GM12878 (cell line): ENCODE measurements at places on chromosomes 1 and 21. TPM values are rescaled to one million over a fixed set of nuclear protein-coding genes. Genes with fewer than 3 reads are reported as not detected.

Gene PEX19
- total RNA-seq = 46.5 and 47.2 TPM in 2 replicates

Gene WNT3A
- not detected in 2 replicates for total RNA-seq

Gene KCNJ9
- not detected in 2 replicates for total RNA-seq

Gene BCAR3
- total RNA-seq = 2.7 and 3.8 TPM in 2 replicates

Gene CFHR4
- total RNA-seq = not detected in 2 replicates

DNA sequence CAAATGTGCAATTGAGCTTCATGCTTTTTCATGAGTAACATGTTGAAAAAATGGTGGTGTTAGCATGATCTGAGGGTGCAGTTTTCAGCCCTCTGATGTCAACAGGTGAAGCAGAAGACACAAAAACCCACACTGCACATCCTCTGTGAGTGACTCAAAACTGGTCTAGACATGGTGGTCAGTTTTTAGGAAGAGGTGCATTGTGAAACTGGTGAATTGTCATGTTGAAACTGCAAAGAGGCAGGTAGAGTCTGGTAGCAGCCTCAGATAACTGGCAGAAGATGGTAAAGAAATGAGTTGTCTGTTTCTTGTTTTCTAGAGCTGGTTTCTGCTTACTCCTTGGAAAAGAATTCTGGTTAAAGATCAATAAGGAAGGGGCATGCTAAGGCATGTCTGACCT lies 97.3 kb upstream of the HMCN1 start:
- no peak overlapping the region for H3K27ac ChIP-seq
- no peaks in the 10 kb centered on the region for H3K36me3 ChIP-seq

DNA sequence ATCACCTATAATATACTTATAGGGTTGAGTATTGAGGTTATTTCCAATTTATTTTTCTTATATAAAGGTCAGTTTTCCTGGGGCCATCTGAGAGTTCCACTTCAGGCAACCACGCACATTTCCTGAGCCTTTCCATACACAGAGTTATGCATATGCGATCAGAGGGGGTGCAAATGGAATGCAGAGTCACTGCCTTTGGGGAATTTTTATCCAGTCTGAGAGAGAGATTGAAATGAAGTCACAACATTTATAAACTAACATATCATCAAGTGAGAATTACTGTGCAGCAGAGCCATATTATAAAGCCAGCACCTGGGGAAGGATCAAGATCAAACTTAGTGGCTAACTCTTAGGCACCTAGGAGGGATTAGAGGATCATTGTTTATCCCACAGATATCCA lies 299.9 kb upstream of the PLXNA2 start:
- H3K4me3 ChIP-seq = no peak overlapping the region
- H3K27me3 ChIP-seq = no peaks in the 10 kb centered on the region
- no peak overlapping the region for H3K27ac ChIP-seq

- H3K4me3 ChIP-seq = no peak overlapping the region
- no peaks in the 10 kb centered on the region; the same call in 1 of the 2 replicates for H3K27me3 ChIP-seq
- no peaks in the 10 kb centered on the region for H3K36me3 ChIP-seq
- no peak for DNase-seq
These were observed 12.6 kb downstream of the DAB1 start for GRCh38 chr1:57411262-57411661.

GRCh38 chr1:218247339-218247738 lies 37.8 kb upstream of the RRP15 start:
- no peak overlapping the region for H3K4me3 ChIP-seq
- no peaks in the 10 kb centered on the region for H3K27me3 ChIP-seq
- DNase-seq = no peak

GRCh38 chr1:206472024-206472423 lies 1.7 kb downstream of the IKBKE start:
- H3K27me3 ChIP-seq = no peaks in the 10 kb centered on the region
- no peak for DNase-seq
- H3K27ac ChIP-seq = peak overlapping the region; percentile 88
- peaks cover 18% of the 10 kb centered on the region for H3K36me3 ChIP-seq
- H3K4me1 ChIP-seq = peaks cover 50% of the 10 kb centered on the region

DNA sequence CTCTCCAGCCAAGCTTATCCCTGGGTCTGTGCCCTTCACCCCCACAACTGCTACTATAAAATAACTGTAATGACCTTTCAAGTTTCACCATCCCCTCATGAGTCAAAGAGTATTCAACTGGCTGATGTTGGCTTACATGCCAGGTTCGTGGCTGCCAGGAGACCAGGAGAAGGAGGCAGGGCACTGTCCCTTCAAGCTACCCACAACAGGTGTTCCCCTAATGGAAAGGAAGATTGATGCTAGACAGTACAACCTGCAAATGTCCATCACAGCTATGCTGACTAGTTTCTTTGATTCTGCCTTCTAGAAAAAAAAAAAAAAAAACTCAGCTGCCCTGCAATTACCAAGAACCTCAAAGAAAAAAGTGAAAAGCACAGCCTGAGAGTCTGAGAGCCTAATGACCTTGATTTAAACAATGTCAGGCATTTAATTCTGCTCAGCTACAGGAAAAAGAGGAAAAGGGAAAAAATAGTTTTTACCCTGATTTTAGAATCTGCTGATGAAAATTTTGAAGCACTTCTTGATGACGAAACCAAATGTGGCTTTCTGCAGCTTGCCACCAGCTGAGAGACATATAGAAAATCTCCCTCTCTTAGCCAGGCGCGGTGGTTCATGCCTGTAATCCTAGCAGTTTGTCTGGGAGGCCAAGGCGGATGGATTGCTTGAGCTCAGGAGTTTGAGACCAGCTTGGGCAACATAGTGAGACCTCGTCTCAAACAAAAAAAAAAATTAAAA lies 82.7 kb upstream of the ROR1 start:
- no peak overlapping the region for H3K4me3 ChIP-seq
- no peaks in the 10 kb centered on the region for H3K4me1 ChIP-seq
- no peak overlapping the region for H3K27ac ChIP-seq
- no peaks in the 10 kb centered on the region; the same call in 1 of the 2 replicates for H3K27me3 ChIP-seq

DNA sequence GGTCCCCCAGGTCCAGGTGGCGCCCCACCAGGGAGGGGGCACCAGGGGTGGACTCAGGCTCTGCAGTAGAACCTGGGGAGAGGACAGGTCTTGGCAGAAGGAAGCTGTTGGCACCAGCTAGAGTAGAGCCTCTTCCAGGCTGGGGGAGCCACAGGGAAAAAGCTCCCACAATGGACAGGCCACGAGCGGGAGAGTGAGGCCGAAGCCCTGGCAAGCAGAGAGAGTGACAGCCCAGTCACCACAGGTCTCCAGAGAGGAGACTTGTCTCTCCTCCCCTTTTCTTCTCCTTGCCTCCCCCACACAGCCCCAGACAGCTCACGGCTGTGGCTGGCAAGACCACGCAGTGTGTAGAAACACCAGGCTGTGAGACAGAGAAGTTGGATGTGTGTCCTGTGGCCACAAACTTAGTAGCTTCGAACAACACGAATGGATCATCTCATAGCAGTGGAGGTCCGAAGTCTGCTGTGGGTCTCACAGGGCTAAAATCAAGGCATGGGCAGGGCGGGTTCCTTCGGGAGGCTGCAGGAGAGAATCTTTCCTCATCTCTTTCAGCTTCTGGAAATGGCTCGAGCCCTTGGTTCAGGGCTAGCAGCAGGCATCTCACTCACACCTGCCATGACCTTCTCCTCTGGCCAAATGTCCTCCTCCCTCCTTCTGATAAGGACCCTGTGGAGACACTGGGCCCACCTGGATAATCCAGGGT lies 3.3 kb downstream of the KRTAP12-4 start:
- H3K36me3 ChIP-seq = no peaks in the 10 kb centered on the region
- no peak overlapping the region for H3K4me3 ChIP-seq
- no peaks in the 10 kb centered on the region for H3K4me1 ChIP-seq
- H3K27me3 ChIP-seq = no peaks in the 10 kb centered on the region

- no peak overlapping the region for H3K27ac ChIP-seq
- H3K27me3 ChIP-seq = no peaks in the 10 kb centered on the region
- no peaks in the 10 kb centered on the region for H3K4me1 ChIP-seq
- no peak for DNase-seq
- no peak overlapping the region for H3K4me3 ChIP-seq
These were observed 24.8 kb upstream of the SLC45A1 start for GRCh38 chr1:8293118-8293517.

DNA sequence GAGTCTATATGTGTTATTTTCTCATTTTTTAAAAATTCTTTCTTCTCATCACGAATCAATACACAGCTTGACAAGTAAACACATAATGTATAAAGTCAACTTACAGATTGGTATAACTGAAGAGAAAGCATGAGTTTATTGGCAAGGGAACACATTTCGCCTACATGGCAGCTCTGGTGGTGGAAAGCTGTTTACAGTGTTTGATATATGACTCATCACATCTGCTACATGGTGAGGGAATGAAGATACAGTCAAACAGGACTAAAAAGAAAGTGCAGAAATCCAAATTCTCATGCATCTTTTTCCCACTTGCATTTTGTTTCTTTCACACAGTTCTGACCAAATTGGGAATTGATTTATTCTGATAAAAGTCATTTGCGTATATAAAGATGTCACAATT lies 122.2 kb upstream of the ADGRL4 start:
- H3K27me3 ChIP-seq = no peaks in the 10 kb centered on the region
- H3K27ac ChIP-seq = no peak overlapping the region
- DNase-seq = no peak
- H3K4me1 ChIP-seq = no peaks in the 10 kb centered on the region
- H3K4me3 ChIP-seq = no peak overlapping the region
- H3K36me3 ChIP-seq = no peaks in the 10 kb centered on the region

- no peaks in the 10 kb centered on the region for H3K36me3 ChIP-seq
- H3K4me3 ChIP-seq = no peak overlapping the region
- DNase-seq = no peak
- no peaks in the 10 kb centered on the region for H3K27me3 ChIP-seq
These were observed 53.2 kb downstream of the NCAM2 start for GRCh38 chr21:21051109-21052055.

- H3K4me3 ChIP-seq = no peak overlapping the region
- no peaks in the 10 kb centered on the region for H3K27me3 ChIP-seq
These were observed 39.4 kb upstream of the CCDC27 start for GRCh38 chr1:3712573-3713535.

- no peaks in the 10 kb centered on the region for H3K27me3 ChIP-seq
- DNase-seq = no peak
- no peak overlapping the region for H3K4me3 ChIP-seq
These were observed 29.9 kb upstream of the TMEM222 start for GRCh38 chr1:27292106-27292505.

- H3K27ac ChIP-seq = no peak overlapping the region
- no peaks in the 10 kb centered on the region for H3K36me3 ChIP-seq
- no peak for DNase-seq
- H3K4me1 ChIP-seq = no peaks in the 10 kb centered on the region
- H3K27me3 ChIP-seq = no peaks in the 10 kb centered on the region; the same call in 1 of the 2 replicates
These were observed 31.4 kb upstream of the OLIG2 start for GRCh38 chr21:32994305-32994704.

DNA sequence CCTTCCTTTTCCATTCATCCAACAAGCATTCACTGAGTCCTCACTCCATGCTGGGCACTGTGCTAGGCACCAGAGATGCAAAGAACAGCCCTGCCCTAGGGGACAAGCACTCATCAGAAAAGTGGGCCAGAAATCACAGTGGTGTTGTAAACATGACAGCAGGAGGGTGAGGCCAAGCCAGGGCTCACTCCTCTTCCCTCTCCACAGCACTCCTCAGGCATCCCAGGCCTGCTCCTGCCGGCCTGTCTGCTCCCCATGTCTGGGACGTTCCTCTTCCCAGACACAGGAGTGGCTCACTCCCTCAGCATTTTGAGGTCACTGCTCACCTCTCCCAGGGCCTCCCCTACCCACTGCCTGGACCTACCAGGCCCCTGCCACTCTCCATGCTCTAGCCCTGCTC lies 61.8 kb downstream of the KCND3 start:
- no peak overlapping the region for H3K4me3 ChIP-seq
- no peak for DNase-seq
- no peaks in the 10 kb centered on the region for H3K4me1 ChIP-seq
- H3K27me3 ChIP-seq = no peaks in the 10 kb centered on the region
- no peaks in the 10 kb centered on the region for H3K36me3 ChIP-seq

DNA sequence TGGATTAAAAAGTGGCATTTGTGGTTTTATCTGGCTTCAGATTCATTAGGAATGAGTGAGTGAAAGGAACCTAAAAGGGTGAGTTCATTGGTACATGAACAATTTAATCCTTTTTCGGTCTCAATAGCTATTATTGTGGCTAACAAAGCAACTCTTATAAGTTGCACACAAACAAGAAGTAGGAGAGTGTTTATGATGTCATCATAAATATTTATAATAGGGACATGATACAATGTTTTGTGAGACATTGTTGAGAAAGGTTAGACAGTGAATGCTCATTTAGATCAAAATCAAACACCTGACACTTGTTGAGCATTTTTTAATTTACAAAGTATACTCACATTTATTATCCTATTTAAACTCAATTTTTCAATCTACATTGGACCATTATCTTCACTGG lies 363.4 kb downstream of the PDE4B start:
- DNase-seq = no peak
- H3K27ac ChIP-seq = no peak overlapping the region
- H3K4me1 ChIP-seq = no peaks in the 10 kb centered on the region
- H3K36me3 ChIP-seq = no peaks in the 10 kb centered on the region
- no peak overlapping the region for H3K4me3 ChIP-seq

DNA sequence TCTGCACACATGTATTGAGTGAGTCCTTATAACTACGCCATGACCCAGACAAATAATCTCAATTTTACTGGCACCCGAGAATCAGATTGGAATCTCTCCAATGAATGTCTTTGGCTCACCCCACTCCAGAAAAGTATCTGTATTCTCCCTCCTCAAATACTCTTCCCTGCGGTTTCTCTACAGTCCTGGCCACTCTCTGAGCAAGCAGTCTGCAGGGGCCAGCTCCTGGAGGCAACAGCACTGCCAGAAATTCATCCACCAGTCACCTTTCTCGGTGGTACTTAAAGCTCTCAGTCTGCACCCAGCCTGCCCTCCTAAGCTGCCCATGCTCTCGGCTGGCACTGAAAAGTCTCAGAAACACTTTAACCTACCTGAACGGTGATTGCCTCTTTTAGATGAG lies 16.1 kb upstream of the LYST start:
- peak overlapping the region; percentile 33 for H3K4me3 ChIP-seq
- DNase-seq = no peak
- H3K4me1 ChIP-seq = peaks cover 35% of the 10 kb centered on the region
- H3K27ac ChIP-seq = peak overlapping the region; percentile 71
- H3K36me3 ChIP-seq = no peaks in the 10 kb centered on the region
- no peaks in the 10 kb centered on the region for H3K27me3 ChIP-seq

DNA sequence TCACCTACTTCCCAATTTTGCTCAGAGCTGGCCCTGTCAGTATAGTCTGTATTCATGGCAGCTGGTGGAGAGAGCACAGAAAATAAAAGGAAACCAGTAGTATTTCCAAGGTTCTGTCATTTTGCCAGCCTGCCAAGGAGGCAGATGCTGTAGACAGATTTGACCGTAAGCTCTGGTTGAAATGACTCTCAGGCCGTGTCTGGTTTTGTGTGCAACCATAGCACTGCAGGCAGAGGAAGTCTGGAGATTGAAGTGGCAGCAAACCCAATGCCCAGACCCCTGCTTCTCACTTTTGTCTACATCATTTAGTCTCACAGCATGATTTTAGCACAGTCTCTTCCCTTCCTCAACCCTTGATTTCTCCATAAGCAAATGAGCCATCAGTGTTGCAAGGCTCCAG lies 291.7 kb downstream of the PAPPA2 start:
- no peaks in the 10 kb centered on the region for H3K4me1 ChIP-seq
- no peaks in the 10 kb centered on the region for H3K27me3 ChIP-seq
- H3K4me3 ChIP-seq = no peak overlapping the region
- DNase-seq = no peak

- no peak overlapping the region for H3K27ac ChIP-seq
- H3K4me1 ChIP-seq = peaks cover 10% of the 10 kb centered on the region
- H3K36me3 ChIP-seq = no peaks in the 10 kb centered on the region
- H3K27me3 ChIP-seq = no peaks in the 10 kb centered on the region
- no peak for DNase-seq
These were observed 14.7 kb downstream of the JUN start for GRCh38 chr1:58768971-58769808.
